ENCODE measurements at places on chromosomes 4 and X.

DNA sequence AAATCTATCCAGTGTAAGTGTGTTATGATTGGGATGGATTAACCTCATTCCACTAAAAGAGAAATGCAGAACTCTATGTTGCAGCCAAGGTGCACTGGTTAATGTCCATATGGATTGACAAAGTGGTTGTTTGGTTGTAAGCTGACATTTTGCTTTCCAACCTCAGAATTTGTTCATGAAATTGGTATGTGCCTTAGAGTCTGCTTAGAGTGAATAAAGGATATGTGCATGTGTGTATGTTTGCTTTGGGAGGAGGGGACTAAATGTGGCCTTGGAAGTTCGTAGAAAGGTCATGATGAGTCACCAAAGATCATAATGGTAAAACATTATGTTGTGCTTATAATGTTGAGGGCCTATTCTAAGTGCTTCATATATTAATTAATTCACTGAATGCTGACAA is 44.1 kb upstream of the MBNL3 start:
- no peak for DNase-seq

GRCh38 chrX:151725338-151725614 is 9.3 kb upstream of the CNGA2 start:
- DNase-seq: no peak

DNA sequence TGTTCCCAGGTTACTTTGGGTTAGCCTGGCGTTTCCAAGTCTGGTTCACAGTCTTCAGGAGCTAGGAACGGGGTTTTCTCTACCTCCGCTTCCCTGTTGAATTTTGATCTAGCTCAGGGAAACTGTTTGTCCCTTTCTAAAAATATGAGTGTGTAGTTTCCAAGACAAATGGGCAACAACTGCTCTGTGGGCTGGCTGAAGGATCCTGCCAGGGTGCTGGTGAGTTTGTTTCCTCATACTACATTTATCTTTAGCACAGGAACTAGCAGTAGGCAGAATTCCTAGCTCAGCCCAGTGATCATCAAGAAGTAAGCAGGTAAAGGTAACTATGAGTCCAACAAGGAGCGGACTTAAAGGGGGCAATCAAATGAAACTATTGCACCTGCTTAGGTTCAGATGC is 13.3 kb upstream of the FAM47E start:
- DNase-seq: no peak

- DNase-seq: no peak
Measured at GRCh38 chrX:101057093-101057714, 5.3 kb upstream of the TRMT2B start.

GRCh38 chrX:132497432-132497831 is 8.6 kb upstream of the MBNL3 start:
- no peak for DNase-seq

Data from HEK293T (cell line).